Psoas muscle (tissue), 8 donors: ENCODE measurements at places on chromosomes 6 and 20. TPM values are rescaled to one million over a fixed set of nuclear protein-coding genes. Genes with fewer than 3 reads are reported as not detected.
A peak's percentile ranks its signal among the peaks of the same experiment; 100 is the strongest.

OARD1 gene
- polyA plus RNA-seq = 74.6 TPM

ADA gene
- 5.8 TPM for polyA plus RNA-seq

RIMS4 gene
- 0.06 TPM for polyA plus RNA-seq

- DNase-seq = no peak
Measured at GRCh38 chr6:109081516-109082187, 13.0 kb downstream of the SESN1 start.

GRCh38 chr20:4817230-4817671 is 95.5 kb downstream of the PRND start:
- DNase-seq = no peak

DNA sequence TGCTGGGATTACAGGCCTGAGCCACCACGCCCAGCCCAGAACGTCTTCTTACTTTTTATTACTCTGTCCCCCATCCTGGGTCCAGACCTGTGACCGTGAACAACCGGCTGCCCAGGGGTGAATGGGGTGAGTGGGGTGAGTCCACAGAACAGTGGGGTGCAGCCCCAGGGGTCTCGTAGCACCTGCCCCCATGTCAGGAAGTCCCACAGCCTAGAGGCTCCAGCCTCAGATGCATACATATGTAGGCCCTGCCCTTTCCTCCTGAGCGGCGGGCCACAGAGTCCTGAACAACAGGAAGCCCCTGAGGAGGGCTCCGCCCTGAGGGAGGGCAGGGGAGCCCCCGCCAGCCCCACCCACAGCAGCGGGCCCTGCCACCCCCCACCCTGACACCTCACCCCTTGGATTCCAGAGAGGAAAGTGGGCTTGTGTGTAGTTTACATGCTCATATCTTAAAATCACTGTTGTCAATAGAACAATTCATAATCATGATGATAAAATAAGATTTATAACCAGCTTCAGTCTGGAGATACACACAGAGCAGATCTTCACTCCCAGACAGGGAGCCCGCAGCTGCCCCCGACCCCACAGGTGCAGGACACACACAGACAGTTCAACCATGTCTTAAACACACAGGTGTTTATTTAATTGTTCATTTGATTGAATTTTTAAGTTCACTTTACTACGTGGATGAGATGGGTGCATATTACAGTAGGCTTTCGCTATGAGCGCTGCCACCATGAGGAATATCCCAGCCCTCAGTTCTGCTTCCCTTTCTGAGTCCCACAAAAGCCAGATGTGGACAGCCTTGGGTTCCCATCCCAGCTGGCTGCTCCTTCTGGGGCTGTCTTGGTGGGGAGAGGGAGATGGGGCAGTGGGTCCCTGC is 12.4 kb upstream of the GMEB2 start:
- peak; percentile 67 for DNase-seq
